ENCODE measurements at places on chromosomes 3 and 15.

GRCh38 chr15:92899601-92899947 is 550 bp upstream of the CHD2 start:
- no peak for DNase-seq

GRCh38 chr15:99100245-99101173 is 4.4 kb upstream of the SYNM start:
- DNase-seq = peak; percentile 72

- DNase-seq = no peak
Observed at GRCh38 chr15:80766275-80766674, 12.9 kb upstream of the CEMIP start.

DNA sequence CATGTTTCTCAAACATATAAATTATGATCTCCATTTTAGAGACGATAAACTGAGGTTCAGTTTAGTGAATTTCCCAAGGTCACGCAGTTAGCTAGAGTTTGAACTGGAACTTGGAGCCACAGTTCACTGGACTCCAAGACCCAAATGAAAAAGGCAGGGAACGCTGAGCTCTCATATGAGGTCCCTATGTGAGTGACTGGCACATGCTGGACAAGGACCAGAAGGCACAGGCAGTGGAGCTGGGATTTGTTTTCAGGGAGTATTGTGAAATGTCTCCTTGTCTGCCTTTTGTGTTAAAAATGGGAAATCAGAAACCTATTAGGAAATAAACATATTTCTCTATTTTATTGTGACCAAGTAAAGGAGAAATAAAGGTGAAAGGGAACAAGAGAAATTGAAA is 63.5 kb downstream of the MESD start:
- DNase-seq = no peak

DNA sequence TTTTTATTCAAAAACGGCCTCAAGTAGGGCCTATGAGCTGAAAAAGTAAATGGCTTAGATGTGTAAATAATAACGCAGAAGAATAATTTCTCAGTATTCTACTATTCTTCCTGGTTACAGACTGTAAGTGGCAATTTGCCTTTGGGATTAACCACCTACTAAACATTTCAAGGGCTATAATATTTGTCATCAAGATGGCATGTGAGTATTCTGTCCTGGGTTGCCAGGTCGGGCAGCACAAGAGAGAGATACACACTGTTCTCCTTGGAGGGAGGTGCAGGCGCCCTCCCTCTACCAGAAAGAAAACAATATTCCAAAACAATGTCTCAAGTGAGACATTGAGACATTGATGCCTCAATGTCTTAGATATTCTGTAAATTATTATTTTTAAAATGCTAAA is 278.4 kb downstream of the OCA2 start:
- no peak for DNase-seq

DNA sequence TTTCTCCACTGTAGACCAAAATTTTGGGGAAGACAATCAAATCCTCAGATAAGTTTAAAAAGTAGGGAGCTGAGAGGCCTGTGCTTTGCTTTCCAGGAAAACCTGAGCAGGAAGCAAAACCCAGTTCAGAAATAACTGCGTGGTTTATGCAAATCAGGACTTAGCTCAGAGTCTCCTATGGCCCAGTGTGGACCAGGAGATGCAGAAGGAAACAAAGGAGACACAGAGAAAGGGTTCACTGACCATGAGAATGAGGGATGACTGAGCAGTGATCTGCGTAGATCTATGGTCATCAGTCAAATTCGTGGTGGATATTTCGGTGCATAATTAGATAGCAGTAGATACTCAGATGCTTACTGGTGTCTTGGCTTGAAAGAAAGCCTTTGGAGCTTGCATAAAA is 196.6 kb downstream of the TPRG1 start:
- DNase-seq = no peak

DNA sequence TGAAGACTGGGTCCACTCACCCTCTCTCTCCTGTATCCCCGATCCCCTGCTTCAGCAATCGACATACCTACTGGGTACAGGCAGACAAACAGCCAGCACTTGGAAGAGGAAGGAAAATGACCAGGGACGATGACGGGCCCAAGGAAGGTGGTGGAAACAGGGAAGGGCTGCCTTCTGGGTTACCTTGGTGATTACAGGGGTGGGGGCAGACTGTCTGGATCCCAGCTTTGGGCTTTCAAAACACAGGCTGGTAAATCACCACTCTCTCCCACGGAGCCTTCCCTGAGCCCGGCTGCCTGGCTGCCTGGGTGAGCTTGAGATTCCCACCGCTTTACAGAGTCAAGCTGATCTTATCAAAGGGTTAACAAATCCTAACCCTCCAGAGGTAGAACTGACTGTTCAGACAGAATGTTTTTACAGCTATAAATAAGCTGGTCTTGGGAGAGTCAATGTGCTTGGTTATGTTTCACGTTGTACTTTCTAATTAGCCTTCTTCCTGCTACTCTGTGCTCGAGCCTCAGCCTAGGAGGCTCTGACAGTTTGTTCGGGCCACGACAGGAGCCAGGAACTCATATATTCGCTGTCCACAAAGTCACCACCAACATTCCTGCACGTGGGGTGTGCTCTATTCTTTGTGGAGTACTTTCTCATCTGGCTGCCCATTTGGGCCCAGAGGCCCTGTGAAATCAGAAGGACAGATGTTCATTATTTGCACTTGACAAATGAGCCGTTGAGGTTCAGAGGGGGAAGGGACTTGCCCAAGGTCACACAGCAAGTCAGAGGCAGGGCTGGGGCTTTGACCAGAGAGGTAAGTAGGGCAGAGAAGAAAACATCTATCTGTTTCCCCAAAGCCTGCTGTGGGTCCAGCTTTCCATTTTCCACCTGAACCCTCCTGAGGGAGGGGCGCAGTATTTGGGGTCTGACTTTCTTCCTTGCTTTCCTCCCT is 63.5 kb downstream of the FEM1B start:
- DNase-seq = no peak

DNA sequence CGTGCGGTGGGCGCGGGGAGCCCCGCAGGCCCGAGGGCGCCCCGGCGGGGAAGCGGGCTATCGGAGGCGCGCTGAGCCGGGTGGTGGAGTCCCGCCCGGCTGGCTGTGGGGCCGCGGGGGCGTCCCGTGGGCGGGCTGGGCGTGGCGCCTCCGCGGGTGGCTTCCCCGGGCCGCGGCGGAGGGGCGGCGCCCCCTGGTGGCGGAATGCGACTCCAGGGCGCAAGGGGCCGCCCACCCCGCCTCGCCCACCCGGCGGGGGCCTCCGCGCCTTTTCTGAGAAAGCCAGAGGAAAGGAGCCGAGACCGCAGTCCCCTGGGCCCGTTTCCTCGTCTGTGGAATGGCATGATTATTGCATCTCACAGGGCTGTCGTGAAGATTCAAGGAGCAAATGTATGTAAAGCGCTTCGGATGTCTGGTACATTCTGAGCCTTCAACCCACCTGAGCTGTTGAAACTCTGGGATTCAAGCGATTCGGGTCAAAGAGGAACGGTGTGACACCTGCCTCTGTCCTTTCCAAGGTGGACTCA is 31.9 kb upstream of the RAB6B start:
- peak; percentile 43 for DNase-seq

DNA sequence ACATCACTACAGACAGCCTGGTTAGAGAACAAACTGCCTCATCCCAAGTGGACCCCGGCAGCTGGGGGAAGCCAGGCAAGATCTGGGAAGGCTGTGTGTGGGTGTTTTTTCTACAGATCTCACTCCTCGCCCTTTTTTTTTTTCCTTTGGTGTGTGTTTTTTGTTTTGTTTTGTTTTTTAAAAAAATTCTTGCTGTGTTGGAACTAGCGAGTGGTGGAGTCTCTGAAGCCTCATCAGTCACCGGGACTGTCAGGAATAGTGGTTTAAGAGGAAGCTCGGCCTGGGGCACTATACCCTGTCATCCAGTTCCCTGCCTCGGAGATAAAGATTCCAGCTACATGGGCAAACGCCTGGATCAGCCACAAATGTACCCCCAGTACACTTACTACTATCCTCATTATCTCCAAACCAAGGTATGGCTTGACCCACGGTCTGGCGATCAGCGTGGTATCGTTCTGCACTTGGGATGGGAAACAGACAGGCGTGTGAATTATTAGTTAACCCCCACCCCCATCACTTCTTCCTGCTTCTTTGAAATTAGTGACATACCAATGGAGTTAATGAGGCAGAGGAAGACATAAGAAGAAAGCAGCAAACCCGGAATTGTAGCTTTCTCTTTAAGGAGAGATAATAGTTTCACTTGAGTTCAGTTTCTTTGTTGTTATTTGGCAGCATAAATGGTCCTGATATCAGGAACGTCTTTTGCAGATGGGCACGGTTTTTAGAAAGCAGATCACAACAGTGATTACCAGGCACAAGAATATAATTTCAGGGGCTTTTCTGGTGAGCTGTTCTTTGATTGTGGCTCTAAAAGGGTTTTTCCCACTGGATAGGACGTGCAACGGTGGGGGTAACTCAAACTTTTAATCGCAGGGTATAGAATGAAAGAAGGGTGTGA is 722 bp downstream of the RBMS3 start:
- peak; percentile 23 for DNase-seq

DNA sequence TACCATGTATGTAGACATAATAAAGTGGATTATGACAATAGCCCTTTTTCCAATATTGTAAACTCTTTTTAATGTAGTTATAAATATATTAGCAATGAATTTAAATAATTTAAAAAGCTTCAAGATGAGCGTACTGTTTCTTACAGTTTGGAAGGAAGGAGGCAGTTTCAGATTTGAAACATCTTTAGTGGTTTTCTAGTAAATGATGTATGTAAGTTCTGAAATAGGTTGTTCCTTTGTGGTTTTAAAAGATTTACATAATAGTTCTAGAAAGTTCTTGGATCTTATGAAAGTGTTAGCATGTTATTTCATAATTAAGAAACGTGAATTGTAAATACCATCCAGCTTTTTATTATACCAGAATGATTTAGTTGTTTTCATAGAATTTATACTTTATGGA is 16.0 kb downstream of the DNAJC19 start:
- DNase-seq = no peak

DNA sequence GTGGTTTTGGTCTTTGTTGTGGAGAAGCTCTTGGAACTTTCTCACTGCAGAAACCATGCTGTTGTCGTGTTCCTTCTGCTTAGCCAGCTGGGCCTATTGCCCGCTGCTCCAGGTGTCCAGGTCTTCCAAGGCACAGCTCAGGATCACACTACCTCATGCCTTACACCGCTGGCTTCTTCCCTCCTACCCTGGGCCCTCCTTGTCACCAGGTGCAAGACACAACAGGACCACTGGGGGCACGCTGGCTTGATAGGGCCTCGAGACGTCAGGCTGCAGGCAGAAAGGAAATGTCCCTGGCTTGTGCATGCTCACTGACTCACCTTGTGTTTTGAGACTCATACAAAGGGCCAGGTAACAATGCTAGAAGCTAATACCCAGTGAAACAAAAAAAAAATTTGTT is 32.3 kb downstream of the PAQR9 start:
- DNase-seq = no peak

- DNase-seq = no peak
Observed at GRCh38 chr3:117230924-117231323, 521.3 kb downstream of the TUSC7 start.

DNA sequence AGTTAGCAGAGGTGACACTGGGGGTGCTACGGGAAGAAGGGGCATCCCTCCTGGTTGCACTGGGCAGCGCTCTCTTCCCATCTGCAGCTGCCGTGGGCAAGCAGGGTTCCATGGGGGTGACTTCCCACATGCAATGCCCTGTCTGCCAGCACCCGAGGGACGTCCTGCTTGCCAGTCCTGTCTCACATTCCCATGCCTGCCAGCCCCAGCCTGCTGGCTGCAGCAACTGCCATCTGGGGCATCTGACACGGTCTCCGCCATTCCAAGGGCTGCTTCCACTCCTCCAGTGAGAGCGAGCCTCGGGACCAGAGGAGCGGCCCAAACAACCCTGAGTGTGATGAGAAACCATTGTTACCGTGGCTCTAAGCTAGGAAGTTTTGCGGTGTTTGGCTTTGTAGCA is 45.4 kb upstream of the RPL32 start:
- no peak for DNase-seq

GRCh38 chr3:32399030-32399620 is 7.5 kb downstream of the CMTM7 start:
- DNase-seq = no peak

GRCh38 chr3:168847291-168847883 is 751.7 kb upstream of the GOLIM4 start:
- peak; percentile 13 for DNase-seq

Measured in NCI-H2171 (cell line).